ENCODE measurements at places on chromosomes 7 and 10.

DNA sequence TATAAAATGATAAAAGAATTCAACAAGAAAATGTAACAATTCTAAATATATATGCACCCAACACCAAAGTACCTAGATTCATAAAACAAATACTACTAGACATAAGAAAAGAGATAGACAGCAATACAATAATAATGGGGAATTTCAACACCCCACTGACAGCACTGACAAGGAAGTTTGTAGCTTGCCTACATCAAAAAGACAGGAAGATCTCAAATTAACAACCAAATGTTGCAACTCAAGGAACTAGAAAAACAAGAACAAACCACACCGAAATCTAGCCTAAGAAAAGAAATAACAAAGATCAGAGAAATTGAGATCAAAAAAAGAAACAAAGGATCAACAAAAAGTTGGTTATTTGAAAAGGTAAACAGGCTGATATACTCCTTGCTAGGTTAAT lies 36.5 kb upstream of the TNKS2 start:
- DNase-seq = no peak

- no peak for DNase-seq
Measured at GRCh38 chr7:15729746-15730145, 43.3 kb upstream of the MEOX2 start.

DNA sequence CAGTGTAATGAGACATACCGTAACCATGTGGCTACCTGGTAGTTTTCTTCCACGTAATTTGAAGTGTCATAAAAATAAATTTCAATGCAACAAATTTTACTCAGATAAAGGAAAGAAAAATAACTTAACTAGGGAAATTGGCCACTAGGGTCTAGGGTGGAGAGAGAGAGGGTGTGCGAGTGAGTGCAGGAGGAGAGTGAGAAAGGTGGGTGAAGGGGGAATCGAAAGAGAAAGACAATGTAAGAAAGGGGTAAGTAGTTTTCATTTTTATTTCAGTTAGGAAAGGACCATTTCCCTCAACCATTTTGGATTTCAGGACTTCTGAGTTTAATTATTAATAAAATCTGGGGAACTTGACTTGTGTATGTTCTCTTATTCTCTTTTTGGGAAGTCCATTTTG lies 27.7 kb upstream of the GLI3 start:
- no peak for DNase-seq

GRCh38 chr7:154767821-154768415 lies 235.0 kb downstream of the PAXIP1 start:
- no peak for DNase-seq

- no peak for DNase-seq
Measured at GRCh38 chr10:21885940-21886339, 117.6 kb downstream of the DNAJC1 start.

DNA sequence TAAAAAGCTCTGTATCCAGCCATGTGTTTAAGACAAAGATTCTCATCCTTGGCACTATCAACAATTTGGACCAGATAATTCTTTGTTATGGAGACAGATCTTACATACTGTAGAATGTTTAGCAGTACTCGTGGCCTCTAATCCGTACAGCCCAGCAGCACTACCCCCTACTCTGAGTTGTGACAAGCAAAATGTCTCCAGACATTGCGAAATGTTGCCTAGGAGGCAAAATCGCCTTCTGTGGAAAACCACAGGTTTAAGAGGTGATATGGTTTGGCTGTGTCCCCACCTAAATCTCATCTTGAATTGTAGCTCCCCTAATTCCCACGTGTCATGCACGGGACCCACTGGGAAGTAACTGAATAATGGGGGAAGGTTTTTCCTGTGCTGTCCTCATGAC lies 186.7 kb downstream of the CHCHD3 start:
- DNase-seq = no peak

DNA sequence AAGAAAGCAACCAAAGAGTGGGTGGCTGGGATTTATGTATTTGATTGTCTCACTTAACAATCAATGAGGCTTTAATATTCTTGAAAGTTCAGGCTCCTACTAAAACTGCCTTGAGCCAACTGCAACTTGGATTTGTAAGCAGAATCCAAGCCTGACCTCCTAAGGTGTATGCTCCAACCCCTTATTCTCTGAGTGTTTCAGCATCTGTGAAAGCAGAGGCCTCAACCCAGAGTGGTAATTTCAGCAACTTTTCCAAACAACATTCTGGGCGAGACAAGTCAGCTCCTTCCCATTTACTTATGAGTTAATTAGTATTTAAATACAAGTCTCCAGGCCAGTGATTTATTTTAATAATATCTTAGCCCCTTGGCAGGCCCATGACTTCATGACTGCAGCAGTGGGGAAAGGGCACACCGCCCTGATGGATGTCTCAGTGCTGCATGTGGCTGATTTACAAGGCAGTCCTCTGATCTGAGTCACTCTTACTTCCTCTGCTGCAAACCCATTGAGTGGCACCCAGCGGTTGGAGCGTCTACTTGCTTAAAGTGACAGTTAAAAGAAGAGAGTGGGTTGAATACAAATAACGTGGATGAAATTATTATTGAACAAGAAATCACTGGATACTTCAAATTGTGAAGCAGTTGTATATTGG lies 209.1 kb downstream of the TRIL start:
- DNase-seq = no peak

GRCh38 chr10:71995887-71996575 lies 31.8 kb downstream of the CHST3 start:
- DNase-seq = no peak

- DNase-seq = no peak
Measured at GRCh38 chr10:133379801-133380666, 972 bp downstream of the PAOX start.

DNA sequence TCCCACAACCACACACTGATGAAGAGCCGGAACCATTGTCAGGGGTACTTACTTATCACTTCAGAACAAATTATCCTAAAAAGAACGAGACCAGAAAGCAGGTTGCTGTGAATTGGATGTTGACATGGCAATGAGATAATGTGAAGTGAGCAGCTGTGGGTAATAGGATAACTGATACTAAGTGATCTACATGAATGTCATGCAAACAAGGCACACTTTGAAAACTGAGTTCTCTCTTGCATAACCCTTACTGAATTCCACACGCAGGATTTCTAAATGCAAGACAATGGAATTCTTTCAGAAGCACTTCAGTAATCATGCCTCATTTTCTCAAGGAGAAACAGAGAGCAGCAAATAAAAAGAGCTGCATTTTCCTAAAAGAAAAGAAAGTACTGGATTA lies 242.5 kb upstream of the TMEM229A start:
- no peak for DNase-seq

DNA sequence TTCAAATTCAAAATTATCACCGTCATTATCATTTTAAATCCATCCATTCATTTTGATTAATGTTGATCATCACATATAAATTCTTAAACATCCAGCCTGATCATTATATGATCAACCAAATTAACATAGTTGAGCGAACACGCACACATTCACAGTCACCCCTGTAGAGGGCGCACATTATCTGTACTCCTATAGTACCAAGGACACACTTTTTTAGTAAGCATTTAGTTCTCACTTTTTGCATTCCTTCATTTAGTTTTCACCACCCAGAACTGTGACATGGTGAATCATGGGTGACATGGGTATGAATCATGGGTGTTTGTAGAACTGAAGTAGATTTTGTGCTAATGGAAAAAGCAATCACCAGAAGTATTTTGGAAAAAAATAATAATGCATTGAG lies 26.0 kb upstream of the ZNF735 start:
- no peak for DNase-seq

- DNase-seq = no peak
Measured at GRCh38 chr7:137674551-137675409, 172.0 kb downstream of the DGKI start.

DNA sequence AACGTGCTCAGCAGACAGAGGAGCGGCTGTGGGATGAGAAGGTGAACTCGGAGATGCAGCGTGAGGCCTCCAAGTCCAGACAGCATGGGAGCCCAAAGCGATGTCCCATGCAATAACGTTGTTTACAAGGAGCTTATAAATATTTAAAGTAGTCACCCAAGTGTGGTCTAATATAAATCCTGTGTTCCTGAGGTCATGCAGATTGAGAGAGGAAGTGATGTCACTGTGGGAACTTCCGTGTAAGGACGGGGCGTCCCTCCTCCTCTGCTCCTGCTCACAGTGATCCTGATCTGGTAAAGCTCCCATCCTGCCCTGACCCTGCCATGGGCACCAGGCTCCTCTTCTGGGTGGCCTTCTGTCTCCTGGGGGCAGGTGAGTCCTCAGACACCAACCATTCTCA lies 94.7 kb upstream of the PRSS58 start:
- no peak for DNase-seq

GRCh38 chr7:138029941-138030340 lies 28.1 kb upstream of the CREB3L2 start:
- no peak for DNase-seq

- DNase-seq = no peak
Measured at GRCh38 chr10:29083096-29083495, 205.8 kb upstream of the LYZL1 start.

GRCh38 chr7:115037128-115037802 lies 115.4 kb downstream of the MDFIC start:
- DNase-seq = no peak

- no peak for DNase-seq
Measured at GRCh38 chr7:5678295-5679047, 103.0 kb downstream of the RNF216 start.

DNA sequence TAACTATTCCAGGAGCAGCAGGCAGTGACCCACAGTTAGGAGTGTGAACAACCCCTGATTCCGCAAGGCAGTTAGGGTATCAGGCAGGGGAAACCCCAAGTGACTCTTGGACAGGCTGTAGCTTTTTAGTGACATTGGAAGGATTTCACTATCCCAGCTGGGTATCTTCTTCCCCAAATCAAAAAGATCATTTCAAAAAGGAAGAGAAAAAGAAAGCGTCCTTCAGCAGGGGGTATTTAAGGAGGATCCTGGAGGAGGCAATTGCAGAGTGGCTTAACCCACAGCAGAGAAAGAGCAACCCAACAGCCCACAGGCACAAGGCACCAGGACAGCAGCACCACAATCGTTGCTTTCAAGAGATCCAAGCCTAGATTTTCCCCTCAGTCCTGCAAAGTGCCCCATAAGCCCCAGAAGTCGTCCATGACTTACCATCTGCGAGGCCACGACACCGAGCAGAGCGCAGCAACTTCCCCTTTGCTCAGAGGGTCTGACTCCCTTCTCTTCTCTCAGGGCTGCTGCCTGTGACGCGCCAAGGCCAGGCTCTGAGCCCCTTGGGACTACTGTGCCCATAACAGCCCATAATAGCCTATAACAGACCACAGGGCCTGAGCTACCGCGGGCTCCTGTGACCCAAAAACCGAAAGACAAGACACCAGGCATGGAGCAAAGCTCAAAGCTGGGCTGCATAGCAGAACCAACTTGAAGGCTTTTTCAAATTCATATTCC lies 19.8 kb downstream of the PIK3AP1 start:
- no peak for DNase-seq

GRCh38 chr7:67301667-67302066 lies 305.0 kb downstream of the TYW1 start:
- DNase-seq = no peak

DNA sequence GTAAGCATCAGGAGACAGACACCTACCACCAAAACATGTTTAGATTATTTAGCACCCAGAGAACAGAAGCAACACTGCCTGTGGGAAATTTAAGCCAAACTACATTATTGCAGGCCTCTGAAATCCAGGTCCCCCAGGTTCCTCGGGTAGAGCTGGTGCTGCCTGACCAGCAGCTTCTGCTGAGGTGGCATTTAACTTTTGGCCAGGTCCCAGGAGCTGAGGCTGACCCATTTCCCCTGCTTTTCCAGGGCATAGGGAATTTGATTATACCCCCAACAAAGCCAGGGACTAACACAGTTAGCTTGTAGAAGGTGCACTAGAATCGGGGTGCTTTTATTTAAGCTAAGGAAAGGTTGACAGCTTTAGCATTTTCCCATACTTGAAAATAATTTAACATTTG lies 4.7 kb downstream of the LRRC4 start:
- no peak for DNase-seq

- no peak for DNase-seq
Measured at GRCh38 chr7:35348611-35349400, 94.9 kb upstream of the TBX20 start.

GRCh38 chr7:141701489-141702046 lies 398 bp downstream of the DENND11 start:
- DNase-seq = peak; percentile 55

GRCh38 chr7:37971491-37971890 lies 51.1 kb downstream of the EPDR1 start:
- DNase-seq = no peak

DNA sequence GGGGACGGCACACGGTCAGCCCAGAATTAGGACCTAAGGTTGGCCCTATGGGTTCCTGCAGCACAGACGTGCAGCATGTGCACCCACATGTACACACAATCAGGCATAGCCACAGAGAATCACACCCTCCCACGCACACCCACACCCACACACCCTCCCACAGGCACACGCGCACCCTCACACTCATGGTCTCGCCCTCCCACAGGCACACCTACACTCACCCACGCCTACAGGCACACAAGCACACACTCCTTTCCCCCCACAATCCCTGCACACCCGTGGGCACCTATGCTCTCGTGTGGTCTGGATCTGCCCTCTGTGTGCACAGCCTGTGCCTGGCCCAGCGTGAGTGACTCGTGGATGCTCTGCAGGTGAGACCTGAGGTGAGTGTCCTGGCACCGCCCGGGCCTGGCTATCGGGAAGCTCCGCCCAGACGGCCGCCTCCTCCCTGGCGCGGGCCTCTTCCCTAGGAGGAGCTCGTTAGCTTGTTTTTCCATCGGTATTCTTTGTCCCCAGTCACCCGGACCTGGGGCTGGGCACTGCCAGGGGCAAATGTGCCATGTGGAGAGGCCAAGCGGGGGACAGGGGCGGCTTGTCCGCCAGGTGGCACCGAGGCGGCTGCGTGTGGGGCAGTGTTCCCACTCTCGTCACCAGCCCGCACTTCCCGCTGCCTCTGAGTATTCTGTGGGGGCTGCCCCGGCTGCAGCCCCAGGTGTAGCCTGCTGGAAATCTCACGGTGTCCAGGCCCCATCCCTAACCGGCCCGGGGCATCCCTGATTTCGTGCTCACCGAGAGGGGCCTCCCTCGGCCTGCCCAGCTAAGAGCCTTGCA lies 110.2 kb upstream of the FAM20C start:
- DNase-seq = no peak

DNA sequence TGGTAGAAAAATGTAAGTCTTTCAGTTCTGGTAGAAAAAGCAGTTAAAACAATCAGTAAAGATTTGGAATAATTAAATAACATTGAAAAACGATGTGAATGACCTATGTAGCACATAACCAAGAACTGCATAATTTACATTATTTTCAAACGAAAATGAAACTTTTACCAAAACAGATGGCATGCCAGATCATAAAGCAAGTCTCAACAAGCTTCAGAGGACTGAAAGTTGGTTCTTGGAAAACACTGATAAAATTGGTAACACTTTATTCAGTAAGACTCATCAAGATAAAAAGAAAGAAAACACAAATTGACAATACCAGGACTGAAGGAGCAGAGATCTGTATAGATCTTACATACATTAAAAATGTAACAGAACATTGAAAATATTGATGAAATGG lies 92.8 kb downstream of the VIPR2 start:
- no peak for DNase-seq

Measured in stimulated activated CD8-positive, alpha-beta memory T cell treated with anti-CD3 and anti-CD28 coated beads, Interleukin-12 subunit alpha, Interleukin-12 subunit beta, amount 100 ng/mL, for 1 hour (primary cell).